IPS DF 6.9 (cell line): ENCODE measurements at places on chromosomes 12 and 14.

- DNase-seq: no peak
These were observed 244.2 kb upstream of the CCDC196 start for GRCh38 chr14:66242001-66242400.

GRCh38 chr12:11785712-11786111, 136.2 kb downstream of the ETV6 start:
- no peak for DNase-seq

GRCh38 chr12:40502322-40502721, 189.9 kb upstream of the CNTN1 start:
- DNase-seq: no peak

DNA sequence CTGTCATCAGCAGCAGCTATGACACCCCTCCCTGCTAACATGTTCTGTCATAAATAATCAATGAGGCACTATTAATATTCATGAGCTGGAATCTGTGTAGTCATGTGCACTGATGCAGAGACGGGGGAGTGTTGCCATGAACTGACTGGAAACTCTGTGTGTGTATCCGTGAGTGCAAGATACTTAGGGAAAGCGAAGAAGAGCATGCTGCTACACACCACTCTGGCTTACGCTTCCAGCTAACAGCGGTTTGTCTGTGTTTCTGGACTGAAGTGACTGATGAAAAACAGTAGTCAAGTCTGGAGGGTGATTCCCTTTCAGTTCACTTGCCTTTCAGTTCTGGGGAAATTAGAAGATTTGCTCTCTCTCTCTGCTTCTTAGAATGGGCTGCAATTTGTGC, 249.4 kb downstream of the PDZRN4 start:
- DNase-seq: no peak

- DNase-seq: no peak
These were observed 36.7 kb downstream of the SPATS2 start for GRCh38 chr12:49403971-49404450.
